ENCODE measurements at places on chromosomes 4 and X.

DNA sequence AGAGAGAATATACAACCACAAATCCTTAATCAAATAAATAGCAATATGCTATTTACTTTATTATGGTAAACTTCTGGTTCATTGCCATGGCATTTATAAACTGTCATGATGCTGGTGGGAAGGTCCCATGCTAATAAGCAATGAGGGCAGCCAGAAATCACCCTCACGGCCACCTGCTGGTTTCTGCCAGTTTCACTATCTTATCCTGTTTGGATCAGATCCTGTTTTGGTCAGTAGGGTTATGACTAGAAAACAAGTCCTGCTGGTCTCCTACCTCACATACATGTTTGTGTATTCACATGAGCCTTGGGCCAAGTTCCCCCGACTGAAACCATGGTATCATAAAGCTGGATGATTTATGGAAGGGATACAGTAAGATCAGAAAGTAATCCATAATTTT, 28.1 kb downstream of the XAGE5 start:
- no peak for DNase-seq

DNA sequence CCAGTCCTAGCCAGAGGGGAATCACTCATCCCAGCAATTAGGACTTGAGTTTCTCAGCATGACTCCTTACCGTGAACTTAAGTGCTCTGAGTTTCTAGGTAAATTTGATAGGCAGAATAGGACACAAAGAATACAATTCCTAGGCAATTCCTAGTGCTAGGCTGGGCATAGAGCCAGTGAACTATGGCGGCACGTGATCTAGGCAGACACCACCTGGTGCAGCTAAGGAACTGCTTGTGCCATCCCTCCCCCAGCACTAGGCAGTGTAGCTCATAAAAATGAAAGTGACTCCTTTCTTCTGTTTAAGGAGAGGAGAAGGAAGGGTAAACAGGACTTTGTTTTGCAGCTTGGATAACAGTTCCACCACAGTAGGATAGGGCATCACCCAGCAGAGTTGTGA, 736.3 kb upstream of the PCDH7 start:
- no peak for DNase-seq

DNA sequence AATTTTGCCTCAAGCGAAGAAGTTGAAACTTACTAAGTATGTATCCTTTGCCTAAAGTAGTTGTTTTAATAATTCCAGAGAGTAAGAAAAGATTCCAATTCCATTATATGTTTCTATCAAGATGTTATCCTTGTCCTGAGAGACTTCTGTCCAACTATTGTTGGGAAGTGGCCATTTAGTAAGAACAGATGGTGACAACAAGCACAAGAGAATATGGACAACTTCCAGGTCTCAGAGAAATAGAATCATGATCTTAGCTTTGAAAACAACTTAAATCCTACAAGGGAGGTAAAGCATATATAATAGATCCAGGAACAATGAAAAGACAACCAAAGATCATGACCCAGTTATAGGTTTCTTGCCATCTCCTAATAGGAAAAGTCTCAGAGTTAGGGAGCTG, 486.6 kb upstream of the PCDH10 start:
- no peak for DNase-seq

- DNase-seq = no peak
Observed at GRCh38 chrX:153608376-153608775, 9.4 kb upstream of the CCNQ start.

DNA sequence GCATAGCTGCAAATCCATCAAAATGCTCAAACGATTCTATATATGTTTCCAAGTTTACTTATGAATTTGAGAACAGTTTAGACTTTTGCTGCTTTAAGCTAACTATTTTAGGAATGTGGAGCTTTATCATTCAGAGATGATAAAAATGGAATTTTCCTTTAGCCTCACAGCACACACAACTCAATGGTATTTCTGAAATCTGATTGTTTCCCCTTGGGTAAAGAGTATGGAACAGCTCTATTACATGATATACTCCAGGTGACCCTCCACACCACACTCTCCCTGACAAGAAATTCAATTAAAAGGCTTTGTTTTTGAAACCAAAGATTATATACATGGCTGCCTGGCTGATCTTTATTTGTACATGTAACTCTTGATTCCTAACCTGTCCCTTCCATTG, 120.0 kb downstream of the LUZP4 start:
- DNase-seq = no peak

DNA sequence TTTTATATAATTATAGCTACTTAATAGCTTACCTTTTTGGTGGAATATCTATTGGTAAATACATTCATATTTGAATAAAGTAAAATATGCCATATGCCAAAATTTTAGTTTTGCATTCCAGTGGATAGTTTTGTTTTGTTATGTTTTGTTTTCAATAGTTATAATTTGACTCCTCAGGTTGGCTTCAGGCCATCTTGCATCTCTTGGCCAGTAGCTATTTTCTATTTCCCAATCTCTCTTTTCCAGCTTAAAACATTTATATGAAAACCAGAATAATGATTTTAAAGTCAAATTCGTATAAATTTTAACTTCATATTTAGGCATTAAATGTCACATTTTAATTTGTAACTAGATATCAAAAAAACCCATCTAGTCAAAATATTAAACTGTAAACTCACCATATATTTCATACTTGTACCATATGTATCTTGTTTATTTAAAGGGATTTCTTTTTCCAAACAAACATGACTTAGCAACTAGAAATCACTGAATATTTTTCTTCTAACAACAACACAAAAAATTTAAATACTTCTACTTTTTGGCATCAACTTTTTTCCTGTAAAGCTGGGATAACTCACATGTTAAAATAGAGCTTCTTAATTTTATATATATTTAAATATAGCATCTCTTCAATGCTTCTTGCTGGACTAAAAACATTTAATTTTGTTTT, 1209.6 kb downstream of the PCDH7 start:
- DNase-seq = no peak

DNA sequence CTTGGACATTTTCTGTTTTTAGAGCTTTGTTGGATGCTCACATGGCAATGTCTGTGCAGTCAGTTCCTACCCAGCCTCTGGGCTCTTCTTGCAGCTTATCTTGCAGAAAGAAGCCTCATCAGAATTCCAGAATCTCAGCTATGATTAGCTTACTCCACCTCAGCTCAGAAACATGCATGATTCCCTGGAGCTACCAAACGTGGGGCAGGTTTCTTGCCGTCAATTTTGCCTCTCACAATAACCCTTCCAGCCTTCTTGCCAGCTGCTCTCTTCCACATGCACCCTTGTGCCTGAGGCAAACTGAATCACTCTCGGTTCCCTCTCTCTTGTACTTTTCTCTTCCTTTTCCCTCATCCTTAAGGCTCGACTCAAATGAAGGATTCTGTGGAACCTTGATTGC, 141.4 kb downstream of the PTTG2 start:
- peak; percentile 50 for DNase-seq

DNA sequence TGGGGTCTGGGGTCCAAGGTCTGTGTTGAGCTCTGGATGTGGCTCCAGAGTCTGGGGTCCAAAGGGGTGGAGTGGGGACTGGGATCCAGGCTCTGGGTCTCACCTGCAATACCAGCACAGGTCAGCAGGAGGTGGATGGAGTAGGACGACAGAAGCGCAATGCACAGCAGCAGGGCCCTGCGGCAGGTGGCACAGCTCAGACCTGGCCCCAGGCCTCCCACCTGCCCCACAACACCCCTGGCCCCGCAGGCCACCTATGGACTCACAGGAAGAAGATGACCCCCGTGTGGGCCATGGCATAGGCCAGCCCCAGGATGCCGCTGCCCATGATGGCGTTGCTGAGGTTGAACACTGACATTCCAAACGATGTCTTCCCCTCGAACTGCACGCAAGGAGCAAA, 3.4 kb downstream of the SLC38A5 start:
- no peak for DNase-seq

- DNase-seq = peak; percentile 76
Observed at GRCh38 chrX:53071604-53072417, 10.4 kb upstream of the TSPYL2 start.

DNA sequence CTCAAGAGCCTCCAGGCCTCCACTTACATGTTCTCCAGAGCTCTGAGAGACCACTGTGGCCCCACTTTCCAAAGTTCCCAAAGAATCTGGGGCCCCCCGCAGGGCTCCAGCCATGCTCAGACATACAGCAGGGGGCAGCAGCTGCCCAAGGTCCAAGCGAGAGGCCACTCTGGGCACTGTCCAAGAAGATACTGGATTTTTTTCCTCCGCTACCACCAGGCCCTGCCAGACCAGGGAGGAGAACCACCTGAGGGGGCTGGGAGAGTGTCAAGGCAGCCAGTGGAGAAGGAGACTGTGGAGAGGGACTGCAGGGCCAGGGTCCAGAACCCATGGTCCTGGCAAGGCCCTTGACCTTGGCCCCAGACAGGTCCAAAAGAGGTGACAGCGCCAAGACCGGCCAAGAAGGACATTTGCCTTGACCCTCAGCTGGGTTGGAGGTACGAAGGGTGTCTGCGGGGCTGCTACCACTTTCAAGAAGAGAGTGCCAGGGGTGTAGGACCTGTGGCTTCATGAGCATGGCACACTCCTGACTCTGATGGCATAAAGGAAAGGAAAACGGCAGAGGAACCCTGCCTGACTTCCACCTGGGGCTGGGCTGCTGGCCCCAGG, 5.3 kb downstream of the EMD start:
- DNase-seq = peak; percentile 33

GRCh38 chr4:16909281-16909680, 10.8 kb upstream of the LDB2 start:
- no peak for DNase-seq

DNA sequence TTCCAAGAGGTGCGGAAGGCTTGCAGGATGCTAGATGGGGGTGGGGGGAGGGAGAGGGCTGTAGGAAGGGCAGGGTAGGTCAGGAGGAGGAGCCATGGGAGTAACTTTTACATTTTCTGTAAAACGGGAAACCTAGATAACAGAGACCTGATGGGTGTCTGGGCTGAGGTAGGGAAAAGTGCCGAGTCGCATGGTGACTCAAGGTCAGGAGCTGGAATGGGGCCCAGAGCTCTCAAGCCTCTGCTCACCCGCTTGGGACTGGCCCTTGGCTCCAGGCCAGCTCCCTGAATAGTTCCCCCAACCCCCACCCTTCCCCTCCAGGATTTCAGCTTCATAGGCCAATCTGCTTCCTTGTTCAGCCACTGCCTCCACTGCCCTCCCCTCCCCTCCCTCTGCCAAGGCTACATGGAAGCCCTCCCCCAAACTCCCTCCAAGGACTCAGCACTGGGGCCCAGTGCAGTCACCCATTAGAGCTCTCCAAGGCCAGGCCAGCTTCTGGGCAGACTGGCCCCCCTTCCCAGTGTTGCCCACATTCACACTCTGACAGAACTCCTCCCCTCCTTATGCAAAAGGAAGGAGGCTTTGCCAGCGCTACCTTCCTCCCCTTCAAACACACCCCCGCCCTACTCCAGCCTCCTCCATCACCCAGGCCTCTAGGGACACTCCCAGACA, 43.6 kb downstream of the TSC22D3 start:
- DNase-seq = peak; percentile 91

- DNase-seq = no peak
Observed at GRCh38 chrX:50071494-50071893, 129.3 kb downstream of the AKAP4 start.

DNA sequence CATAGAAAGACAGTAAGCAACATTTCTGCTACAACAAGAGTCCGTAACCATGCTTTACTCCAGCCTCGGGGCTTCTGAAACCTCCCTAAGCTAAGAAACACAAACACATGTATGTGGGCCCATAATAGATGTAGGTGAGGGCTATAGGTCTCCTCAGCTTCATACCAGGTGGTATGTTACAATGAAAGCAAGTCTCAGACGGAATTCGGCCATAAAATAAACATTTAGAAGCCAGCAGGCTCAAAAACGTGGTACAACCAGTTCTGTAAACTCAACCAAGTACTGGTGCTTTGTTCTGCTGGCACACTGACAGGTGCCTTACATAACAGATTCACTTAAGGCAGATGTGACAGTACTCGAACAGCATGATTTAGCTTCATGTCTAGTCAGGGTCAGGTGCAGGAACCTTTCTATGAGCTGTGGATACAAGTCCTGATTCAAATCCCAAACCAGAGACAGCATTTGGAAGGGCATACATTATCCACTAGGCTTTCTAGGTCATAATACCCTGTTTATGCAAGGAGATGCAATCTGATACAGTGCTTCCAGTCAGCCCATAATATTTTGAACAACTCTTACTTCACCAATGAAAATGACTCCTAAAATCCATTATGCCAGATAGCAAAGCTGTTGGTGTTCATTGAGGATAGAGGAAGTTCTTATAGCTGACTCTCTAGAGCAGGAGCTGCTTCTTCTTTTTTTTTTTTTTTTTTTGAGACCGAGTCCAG, 113.8 kb upstream of the ENPP6 start:
- DNase-seq = no peak

- no peak for DNase-seq
Observed at GRCh38 chrX:24294619-24295018, 19.2 kb downstream of the SUPT20HL2 start.

GRCh38 chr4:149031399-149031798, 589.2 kb upstream of the NR3C2 start:
- peak; percentile 44 for DNase-seq

DNA sequence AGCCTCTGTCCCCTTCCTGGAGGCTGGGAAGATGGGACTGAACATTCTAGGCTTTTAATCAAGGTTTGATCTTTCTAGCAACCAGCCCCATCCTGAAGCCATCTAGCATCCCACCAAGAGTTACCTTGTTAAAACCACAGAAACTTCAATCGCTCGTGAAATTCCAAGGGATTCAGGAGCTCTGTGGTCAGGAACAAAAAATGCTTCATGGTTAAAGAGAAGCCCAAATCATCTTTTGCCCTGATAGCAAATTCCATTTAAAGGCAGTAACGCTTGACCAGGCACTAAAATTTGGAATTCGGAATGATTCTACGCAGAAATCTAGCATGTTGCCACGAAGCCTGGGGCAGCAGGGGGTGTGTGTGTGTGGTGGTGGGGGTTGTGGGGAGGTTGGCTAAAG, 47.8 kb downstream of the CASP6 start:
- peak; percentile 61 for DNase-seq

GRCh38 chr4:37594099-37594498, 92.1 kb downstream of the RELL1 start:
- DNase-seq = no peak

DNA sequence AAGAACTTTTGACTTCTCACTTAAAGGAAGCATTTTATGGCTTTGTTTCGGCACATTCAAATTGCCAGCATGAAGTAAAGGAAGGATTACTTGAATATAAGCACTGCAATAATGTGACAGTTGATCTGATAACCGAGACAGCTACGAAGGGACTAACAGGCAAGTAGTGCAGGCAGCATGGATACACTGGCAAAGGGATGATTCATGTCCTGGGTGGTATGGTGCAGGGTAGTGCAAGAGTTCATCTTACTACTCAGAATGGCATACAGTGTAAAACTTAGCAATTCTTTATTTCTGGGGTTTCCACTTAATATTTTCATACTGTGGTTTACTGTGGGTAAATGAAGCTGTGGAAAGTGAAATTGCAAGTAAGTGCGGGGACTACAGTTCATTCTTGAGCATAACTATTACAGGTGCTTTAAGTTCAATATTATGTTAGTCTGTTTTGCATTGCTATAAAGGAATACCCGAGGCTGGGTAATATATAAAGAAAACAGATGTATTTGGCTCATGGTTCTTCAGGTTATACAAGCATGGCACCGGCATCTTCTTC, 611.8 kb downstream of the SPOCK3 start:
- DNase-seq = no peak

GRCh38 chr4:160319868-160320260, 1217.0 kb downstream of the RAPGEF2 start:
- DNase-seq = no peak
